ENCODE measurements at places on chromosomes 12 and 14.

- DNase-seq: no peak
These were observed 14.4 kb upstream of the CD27 start for GRCh38 chr12:6430124-6430989.

- DNase-seq: no peak
These were observed 206.7 kb upstream of the CPNE8 start for GRCh38 chr12:39112064-39112463.

DNA sequence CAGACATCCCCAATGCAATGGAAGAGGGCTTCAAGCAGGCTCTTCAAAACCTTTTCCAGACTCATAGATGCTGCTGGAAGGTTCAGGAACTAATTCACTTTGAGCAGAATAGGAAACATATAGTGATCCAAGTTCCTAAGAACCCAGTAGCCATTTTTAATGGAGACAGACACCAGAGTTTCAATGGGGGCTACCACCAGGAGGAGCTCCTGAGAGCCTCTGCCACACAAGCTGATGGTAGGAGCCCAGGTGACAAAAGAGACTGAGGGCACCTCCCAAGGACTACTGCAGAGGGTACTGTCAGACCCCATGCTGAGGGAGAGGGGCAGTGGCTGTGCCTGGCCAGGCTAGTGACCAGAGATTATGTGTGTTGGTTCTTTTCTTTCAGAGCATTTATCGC is 45.9 kb downstream of the IFNG start:
- DNase-seq: no peak

DNA sequence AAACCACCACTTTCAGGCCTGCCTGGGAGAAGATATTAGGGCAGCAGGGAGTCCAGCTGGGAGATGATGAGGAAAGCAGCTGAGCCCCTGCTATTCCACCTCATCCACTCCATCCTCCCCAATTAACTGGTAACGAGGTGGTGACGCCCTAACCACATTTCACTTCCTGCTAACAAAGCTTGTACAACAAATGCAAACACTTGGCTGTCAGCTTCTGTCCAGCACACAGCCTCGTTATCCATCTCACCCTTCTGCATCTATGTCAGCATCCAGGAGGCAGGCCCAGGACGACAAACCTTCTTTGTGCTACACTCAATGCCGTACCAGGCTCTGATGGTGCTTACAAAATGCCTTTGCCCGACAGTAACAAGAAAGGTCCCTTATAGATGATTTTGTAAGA is 225.4 kb downstream of the APAF1 start:
- no peak for DNase-seq

DNA sequence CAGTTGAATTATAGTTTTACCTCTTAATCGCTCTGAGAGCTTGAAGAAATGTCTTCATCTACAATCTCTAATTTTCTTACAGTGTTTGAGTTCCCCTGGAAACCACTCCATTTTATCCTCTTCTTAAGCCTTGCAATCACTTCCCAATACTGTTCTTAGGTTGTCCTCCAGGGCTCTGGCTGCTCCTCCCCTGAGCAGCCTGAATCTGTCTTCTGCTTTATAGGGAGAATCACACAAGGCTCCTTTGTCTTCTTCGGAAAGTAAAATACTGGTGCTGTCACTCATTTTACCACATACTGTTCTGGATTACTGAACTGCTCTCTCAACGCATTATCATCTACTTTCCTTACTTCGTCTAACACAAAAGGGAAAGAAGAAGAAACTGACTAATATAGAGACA is 133.7 kb downstream of the MDGA2 start:
- no peak for DNase-seq

Measured in stimulated activated CD8-positive, alpha-beta memory T cell treated with anti-CD3 and anti-CD28 coated beads, Interleukin-4, amount 100 ng/mL, for 1 hour (primary cell).